Stimulated activated naive B cell treated with anti-CD40 and anti-IgM and Interleukin-4, amounts not matched to agents 10 μg/mL and 1 μg/mL and 100 μg/mL, for 72 hours (primary cell): ENCODE measurements at places on chromosomes 12 and 14.

- no peak for DNase-seq
Measured at GRCh38 chr12:109461049-109461845, 15.9 kb downstream of the KCTD10 start.

GRCh38 chr12:33437598-33437997 lies 2.0 kb downstream of the SYT10 start:
- no peak for DNase-seq

DNA sequence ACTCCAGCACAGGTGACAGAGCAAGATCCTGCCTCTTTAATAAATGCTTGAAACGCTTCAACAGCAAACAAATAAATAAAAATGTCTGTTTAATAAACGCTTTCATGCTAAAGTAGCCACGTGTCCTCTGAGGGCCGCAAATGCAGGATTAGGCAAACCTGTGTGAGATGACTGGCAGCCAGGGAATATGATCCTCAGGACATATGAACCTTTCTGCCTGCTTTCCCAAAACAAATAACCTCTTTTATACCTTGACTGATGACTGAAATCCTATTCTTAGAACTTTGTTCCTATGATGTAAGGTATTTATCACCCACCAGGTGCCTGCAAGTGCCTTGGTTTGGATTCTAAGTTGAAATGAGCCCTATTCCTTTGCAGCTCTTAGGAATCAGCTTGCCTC lies 14.5 kb upstream of the FLVCR2 start:
- no peak for DNase-seq

DNA sequence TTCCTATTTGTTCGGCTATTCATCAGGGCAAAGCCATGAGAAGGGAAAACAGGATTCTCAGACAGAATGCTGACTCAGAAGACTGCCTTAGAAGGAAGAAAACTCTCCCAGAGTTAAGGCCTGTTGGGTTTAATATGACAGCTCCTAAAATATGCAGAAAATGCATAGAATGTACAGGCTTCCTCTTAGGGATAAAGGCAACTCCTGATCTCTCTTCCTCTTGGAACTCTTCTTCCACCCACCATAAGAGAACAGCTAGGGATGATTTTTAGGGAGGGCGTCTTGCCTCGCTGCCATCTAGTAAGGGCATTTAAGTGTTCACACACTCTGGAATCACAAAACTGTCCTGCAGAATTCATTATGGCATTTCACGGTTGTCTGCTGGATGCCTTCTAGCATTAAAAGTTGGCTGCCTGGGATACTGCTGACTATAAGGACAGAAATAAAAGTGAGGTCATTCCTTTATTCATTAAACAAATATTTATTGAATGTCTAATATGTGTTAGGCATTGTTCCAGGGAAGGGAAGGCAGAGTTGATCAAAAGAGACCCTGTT lies 73.7 kb downstream of the DCAF5 start:
- DNase-seq = no peak

- no peak for DNase-seq
Measured at GRCh38 chr12:64992116-64992515, 129.0 kb downstream of the WIF1 start.

DNA sequence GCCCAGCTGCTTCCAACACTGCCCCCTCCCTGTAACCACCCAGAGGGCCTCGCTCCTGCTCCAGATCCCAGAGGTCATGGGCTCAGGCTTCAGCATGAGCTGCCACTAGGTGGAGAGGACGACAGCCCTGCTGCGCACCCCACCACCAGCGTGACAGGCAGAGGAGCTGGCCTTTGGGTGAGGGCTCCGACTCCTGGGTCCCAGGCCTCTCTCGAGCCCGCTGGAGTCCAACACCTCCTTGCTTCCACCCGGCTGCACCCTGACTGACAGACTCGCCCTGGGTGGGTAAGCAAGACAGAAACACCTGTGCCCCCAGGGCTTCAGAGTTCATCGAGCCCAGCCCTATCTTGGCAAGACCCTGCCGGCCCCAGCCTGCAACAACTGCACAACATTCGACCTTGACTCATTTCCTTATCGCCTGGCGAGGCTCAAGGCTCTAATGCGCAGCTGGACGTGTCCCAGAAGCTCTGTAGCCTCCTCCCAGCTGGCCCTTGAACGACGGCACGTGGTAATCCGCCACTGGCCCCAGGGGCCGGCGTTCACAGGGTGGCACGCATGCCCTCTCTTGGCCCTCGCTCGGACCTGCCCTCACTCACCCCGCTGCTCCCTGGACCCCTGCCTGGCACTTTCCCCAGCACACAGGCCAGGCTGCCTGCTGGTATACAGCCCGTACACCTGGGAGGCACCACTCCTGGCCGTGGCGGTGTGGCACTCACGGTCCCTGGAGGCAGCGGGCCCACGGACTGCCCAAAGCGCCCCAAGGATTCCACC lies 28.0 kb downstream of the VPS37B start:
- no peak for DNase-seq

DNA sequence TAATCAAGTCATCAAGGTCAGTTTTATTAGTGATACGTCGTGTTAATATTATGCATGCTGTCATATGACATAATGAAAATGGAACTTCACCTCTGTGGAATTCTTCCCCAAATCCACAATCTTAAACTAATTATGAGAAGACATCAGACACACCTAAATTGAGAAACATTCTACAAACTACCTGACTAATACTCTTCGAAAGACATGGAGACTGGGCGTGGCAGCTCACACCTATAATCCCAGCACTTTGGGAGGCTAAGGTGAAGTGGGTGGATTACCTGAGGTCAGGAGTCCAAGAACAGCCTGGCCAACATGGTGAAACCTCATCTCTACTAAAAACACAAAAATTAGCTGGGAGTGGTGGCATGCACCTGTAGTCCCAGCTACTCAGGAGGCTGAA lies 33.3 kb upstream of the KRAS start:
- DNase-seq = no peak

DNA sequence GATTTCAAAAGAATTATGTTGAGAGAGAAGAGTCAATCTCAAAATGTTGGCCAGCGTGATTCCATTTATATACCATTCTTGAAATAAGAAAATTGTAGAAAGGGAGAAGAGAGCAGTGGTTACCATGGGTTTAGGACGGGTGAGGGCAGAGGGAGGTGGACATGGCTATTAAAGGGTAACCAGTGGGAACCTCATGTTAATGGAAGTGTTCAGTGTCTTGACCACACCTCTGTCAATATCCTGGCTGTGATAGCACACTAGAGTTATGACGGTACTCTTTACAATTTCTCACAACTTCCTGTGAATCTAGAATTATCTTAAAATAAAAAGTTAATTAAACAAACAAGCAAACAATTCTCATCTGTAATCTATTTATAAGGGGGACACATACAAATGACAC lies 821.2 kb downstream of the VRK1 start:
- no peak for DNase-seq

DNA sequence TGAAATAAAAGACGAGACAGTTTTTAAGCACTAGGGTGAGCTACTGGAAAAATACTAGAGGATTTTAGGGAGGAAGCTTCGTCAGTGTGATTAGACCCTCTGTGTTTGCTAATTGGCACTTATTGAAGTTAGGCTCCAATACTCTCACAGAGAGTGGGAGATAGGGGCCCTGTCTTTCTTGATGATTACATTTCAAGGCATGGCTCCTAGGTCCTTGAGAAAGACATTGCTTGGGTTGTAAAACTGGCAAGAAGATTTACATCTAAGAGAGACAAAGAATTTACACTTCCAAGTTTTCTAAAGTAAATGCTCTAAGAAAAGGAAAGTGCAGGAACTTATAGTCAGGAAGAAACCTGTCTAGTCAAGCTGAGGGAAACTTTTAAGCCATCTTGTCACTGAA lies 183.2 kb downstream of the C12orf50 start:
- DNase-seq = no peak

DNA sequence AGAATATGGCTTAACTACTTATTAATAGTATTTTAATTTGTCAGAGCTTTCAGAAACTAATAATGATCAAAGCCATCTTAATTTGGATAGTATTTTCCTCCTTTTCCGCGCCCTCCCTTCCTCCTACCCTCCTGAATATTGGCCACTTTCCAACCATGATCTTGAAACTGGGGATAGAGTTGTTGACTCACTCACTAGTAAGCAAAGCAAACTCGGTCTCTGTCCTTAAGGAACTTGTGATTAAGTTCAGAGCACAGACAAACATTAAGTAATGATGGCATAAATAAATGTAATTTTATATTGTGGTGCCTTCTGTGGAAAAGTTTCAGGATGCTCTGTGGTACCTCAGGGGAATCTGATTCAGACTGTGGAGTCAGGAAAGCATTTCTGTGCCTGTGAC lies 75.7 kb downstream of the LRRK2 start:
- no peak for DNase-seq

DNA sequence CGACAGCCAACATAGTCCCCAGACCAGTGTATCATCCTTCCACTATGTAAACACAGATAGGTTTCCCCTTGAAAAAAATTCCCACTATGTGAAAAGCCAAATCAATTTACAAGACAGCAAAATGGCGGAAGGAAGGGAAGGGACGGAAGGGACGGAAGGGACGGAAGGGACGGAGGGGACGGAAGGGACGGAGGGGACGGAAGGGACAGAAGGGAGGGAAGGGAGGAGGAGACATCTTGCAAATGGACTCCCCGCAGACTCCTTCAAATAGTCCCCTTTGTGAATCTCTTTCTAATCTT lies 75.3 kb downstream of the NINJ2 start:
- no peak for DNase-seq

DNA sequence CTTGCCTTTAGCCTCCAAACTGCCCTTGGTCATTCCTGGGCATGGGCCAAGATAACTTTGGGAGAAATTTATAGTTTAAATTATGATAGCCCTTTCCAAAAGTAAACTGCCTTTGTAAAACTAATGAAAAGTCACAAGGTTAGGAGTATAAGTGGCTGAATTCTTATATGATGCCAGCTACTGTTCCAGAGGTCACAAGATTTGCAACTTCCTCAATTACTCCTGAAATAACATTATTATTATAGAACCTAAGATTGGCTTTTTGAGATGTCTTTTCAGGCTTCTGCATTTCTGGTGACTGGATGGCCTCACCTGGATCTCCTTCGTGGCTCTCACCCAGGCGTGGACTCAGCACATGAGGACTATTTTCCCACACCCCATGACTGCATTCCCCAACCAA lies 55.0 kb downstream of the OSBPL8 start:
- DNase-seq = no peak

- DNase-seq = no peak
Measured at GRCh38 chr12:46065412-46066166, 75.2 kb upstream of the SCAF11 start.

GRCh38 chr14:21109377-21110138 lies 8.7 kb downstream of the TMEM253 start:
- DNase-seq = no peak

DNA sequence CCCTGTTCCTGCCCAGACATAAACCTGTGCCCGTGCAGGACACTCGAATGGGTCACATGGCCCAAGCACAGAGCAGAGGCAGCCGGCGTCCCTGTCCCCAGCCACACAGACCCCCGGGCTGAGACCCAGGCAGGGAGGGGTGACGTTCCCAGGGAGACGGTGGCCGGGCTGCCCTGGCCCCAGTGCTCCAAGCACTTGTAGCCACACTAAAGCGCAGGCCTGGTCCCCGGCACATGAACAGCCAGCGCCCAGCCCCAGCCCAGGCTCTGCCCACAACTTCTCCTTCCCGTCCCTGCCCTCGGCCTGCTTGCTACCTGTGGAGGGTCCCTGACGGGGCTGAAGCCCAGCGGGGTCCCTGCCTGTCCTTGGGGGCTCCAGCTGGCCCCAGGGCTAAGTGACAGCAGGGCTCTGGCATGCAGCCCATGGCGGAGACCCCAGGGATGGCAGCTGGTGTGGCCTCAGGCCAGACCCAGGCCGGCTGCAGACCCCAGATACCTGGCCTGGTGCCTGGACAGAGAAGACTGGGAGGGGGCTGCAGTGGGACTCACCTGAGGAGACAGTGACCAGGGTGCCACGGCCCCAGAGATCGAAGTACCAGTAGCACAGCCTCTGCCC lies 338.4 kb downstream of the TMEM121 start:
- DNase-seq = no peak

DNA sequence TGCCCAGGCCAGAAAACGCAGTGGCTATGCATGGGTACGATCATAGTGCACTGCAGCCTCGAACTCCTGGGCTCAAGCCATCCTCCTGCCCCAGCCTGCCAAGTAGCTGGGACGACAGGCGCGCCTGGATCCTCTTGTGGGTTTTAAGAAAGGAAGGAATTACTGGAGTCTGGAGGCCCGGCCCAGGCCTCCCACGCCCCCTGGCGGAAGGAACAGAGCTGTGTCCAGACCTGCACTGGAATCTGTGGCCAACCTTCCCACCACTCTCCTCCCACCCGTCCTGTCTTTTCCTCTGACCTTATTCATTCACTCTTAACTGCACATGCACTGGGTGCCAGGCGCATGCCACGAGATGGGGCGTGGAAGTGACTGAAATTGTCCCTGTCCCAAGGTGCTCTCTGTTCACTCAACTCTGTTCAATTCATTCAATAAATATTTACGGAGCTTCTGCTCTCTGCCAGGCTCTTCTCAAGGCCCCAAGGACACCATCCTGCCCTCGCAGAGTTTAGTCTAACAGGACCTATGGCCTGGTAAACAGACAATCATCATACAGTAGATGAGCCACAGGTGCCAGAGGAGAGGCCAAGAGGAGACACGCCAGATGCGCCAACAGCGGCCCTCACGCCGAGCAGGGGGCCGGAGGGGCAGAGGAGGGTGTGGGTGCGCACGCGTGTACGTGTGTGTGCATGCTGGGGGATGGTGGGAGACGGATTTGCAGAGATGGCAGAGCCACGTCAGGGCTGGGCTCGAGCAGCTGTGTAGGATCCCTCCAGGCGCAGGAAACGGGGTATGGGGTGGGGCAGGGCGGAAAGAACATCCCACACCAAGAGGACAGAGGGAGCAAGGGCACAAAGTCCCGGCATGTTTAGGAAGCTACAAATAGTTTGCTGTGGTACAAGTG lies 13.7 kb upstream of the TMEM106C start:
- no peak for DNase-seq

GRCh38 chr12:52873832-52874572 lies 25.2 kb upstream of the KRT78 start:
- DNase-seq = no peak

DNA sequence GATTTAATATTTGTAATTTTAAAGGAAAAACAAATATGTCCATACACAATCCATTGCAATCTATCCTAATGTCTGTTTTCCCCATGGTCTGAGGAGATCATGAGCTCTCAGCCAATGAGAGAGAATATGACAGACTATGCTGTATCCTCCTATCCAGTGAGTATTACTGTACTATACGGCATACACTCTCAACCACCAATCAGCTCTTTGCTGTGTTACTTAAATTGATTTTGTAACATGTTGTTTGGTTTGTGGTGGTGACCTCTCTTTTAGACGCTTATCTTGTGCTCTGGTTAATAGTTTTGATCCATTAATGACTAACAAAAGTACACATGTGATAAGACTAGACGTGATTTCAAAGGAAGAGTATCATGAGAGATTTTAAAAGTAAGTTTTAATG lies 231.5 kb upstream of the FOXN3 start:
- DNase-seq = no peak
